ENCODE measurements at places on chromosomes 16 and 17.

DNA sequence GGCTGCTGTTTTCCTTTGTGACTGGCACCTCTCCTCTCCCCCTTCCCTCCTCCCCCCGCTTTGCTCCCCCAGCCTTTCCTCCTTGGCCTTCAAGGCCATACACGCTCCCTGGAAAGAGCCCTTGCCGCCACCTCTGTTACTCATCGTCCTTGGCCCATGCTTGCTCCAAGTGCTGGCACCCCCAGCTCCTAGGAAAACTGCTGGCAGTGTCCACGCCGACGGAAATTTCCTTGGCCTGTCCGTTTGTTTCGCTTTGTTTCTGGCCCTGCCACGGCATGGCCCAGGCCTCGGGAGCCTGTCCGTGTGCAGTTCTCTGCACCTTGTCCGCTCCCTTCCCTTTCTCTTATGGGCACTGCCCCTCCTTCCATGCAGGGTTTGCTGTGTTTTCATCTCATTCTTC, 18.0 kb downstream of the CA5A start:
- no peak for DNase-seq

GRCh38 chr16:89013692-89014402, 36.8 kb upstream of the CBFA2T3 start:
- no peak for DNase-seq

DNA sequence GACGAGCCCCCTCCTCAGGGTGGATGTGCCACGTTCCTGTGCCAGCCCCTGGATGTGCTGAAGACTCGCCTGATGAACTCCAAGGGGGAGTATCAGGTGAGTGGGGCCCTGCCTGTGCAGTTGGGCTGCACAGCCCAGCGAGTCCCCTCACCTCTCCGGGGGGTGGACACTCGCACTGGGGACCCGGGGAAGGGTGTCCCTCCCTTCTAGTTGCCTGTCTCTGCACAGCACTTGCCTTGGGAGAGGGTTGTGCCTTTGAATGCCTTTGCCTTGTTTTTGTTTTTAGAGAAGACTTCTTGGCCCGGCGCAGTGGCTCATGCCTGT, 5.6 kb downstream of the SLC25A10 start:
- no peak for DNase-seq

DNA sequence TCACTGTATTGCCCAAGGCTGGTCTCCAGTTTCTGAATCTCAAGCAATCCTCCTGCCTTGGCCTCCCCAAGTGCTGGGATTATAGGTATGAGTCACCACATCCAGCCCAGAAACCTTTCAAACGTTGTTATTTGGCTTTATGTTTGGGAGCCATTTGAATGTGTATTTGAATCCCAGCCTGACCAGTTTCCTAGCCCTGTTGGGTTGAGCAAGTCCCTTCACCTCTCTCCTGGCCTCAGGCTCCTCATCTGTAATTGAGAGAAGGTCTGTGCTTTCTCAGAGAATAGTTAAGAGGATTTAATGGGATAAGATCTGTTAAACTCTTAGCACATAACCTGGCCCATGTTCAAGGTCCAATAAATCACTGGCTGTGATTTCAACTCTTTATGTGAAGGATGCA, 385.8 kb upstream of the RBFOX1 start:
- no peak for DNase-seq

DNA sequence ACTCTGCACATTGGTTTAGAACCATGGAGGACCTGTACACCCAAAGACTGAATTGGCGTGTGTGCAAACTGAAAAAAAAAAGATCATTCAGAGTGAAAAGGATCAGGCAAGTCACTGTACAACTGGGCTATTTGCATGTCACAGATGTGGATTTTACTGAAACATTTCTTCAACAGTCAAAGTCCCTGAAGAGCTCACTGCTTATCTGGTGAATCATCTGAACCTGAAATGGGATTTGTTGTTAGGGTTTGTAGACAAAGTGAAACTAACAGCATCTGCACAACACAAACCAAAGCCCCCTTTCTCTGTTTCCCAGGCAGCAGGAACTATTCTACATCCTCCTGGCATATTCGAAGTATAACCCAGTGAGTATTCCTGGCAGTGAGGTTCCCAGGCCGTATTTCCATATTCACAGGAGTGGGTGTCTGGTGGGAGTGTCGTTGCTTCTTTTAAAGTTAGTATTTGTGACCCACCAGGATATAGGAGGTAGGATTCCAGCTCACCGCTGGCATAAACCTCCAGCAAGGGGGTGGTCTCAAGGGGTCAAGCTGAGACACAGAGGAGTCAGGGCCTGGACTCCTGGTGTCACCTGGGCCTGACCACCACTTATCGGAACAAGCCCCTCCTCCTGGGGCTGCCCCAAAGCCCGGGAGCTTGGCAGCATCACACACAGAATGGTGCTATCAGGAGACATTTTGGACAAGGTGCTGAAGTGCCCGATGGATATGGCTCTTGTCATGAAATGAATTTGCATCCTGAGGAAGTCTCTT, 80.9 kb downstream of the GOSR1 start:
- no peak for DNase-seq

- DNase-seq = peak; percentile 48
Measured at GRCh38 chr16:47887496-47887895, 268.3 kb downstream of the ABCC12 start.

DNA sequence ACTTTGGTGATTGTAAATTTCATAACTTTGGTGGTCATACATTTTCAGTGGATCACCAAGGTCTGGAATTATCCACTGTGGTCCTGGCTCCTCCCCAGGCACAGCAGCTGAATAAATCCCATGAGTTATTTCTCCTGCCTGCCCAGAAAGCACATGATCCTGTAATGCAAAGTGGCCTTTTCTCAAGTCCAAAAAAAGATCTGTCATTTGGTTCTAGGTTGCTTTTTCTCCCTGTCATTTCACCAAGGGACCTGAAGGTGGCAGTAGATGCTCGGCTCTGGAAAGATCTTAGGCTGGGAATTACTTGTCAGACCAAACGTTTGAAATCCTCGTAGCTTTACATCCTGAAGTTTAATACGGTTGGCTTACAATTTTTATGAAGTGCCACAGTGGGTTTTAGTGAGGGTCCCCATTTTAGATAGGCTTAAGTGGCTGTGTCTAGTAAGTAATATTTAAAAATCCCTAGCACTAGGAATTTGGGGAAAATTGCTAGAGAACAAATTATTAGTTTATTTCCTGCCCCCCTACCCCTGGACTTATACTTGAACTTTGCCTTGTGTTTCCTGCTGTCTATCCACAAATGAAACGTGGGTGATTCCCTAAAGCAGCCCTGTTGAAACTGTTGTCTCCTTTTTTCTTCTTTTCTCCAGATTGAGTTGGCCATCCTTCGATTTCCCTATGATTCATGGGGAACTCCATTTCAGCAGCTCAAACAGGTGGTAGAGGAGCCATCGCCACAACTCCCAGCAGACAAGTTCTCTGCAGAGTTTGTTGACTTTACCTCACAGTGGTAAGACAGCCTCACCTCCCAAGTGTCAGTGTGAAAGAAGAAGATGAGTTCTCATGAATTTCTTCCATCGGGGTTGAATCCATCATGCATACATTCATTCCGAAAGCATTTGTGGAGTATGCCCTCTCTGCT, 111.7 kb downstream of the MAP2K6 start:
- peak; percentile 21 for DNase-seq

- no peak for DNase-seq
Measured at GRCh38 chr17:31448467-31449077, 57.1 kb downstream of the RAB11FIP4 start.

GRCh38 chr16:50448522-50448921, 79.7 kb upstream of the BRD7 start:
- peak; percentile 7 for DNase-seq

DNA sequence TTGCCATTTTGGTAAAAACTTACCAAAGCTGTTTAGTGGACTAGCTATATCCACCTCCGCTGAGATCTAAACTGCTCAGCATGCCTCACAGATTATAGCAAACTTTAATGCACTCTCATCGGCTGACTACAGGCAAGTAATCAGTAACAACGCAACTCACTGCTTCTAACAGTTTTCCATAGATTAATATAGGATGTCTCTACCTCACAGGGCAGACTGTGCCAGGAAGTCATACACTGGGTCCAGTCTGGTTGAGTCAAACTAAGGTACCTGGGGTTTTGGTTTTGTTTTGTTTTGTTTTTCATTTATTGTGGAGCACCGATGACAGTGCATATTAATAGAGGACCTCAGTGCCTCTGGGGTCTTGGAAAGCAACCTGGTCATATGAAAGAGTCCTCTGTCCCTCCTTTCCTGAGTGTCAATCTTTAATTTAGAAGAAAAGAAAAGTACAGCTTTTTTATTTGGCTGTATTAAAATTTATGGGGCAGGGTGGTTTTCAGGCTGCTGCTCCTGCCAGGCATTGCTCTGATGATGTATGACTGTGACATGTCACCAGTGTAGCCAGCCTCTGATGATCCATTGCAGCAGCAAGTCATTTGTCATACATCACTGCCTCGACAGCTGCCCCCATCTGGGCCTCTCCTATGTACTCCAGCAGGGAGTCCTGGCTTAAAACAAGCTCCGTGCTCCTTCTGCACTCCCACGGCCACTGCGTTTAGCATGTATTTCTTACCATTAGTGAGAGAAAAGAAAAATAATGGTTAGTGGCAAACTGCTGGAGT, 854.1 kb downstream of the KCNJ2 start:
- DNase-seq = peak; percentile 84

- no peak for DNase-seq
Measured at GRCh38 chr16:2238838-2239675, 2.8 kb downstream of the DNASE1L2 start.

DNA sequence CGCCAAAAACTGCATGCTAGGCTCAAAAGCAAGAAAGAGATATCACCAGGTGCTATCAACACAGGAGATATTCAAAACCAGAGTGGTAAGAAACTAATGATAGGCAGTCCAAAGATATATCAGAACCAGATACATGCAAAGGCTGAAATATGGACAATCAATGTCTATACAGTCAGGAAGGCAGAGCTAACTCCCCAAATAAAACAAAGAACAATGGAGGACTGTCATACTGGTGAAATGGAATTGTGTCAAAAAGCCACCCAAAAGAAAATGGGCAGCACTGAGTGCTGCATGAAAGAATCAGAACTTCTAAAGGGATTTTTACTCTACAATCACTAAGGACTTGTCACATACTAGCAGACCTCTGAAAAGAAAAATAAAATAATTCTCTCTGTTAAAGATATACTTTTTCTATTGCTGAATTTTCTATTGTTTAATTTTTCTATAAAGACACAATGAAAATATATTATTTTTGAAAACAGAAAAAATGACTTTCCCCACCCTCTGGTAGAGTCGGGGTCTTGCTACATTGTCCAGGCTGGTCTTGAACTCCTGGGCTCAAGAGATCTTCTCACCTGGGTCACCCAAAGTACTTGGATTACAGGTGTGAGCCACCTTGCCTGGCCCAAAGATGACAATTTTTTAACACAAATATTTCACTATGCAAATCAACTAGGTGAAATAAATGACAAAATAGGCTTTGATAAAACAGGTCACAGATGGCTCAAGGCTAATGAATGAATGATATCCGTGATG, 98.2 kb downstream of the USP32 start:
- no peak for DNase-seq

- DNase-seq = no peak
Measured at GRCh38 chr17:8150194-8151119, 1.7 kb downstream of the PER1 start.

GRCh38 chr16:19133600-19133999, 19.8 kb downstream of the ITPRIPL2 start:
- DNase-seq = no peak

GRCh38 chr17:43745541-43745940, 13.1 kb downstream of the SOST start:
- no peak for DNase-seq

DNA sequence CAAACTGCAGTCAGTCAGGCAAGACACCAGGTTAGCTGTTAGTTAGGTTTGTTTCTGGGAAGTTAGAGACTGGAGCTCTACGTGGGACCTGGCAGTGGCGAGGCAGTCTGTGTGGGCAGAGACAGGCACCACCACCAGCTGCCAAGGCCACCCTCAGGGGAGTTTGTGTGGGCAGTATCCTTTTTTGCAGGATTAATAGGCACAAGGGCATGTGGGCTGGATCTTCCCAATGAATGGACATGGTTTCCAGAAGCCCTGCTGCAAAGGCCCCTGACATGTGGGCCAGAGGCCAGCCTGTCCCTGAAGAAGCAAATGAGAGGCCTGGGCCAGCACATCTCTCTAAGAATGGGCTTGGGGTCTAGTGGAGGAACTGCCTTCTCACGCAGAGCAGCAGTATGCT, 19.2 kb upstream of the SREBF1 start:
- DNase-seq = no peak

DNA sequence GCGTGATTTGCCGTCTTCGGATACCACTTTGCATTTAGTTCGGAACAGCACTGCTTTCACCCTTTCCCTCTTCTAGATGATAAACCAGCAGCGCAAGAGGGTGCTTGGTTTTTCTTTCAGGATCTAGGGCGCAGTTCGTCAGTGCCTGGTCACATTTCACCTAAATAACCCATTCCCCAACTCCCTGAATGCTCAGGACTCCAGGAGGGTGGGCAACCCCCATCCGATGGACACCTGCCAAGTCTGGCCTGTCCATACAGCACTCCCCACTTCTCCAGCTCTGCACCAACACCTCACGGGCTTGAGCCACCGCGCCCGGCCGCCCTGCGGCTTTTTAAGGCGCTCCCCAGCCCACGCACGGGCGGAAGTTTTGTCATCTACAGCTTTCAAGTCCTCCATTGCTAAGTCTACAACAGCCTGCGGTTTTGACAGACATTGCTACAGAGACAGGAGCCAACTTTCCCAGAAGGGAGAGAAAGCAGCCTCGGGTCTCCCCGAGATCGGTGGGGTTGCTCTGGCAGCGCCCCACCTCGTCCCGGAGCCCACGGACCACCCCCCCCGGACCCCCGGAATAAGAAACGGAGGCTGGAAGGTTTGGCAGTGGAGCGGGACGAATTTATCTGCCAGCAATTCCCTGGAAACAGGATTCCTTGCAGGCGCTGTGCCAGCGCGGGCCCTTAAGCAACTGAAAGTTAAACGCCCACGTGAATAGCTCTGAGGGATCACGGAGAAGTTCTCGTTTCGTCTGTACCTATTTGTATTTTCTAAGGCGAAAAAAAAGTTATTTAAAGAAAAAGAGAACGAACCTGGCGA, 38.6 kb upstream of the SLFN13 start:
- DNase-seq = no peak

DNA sequence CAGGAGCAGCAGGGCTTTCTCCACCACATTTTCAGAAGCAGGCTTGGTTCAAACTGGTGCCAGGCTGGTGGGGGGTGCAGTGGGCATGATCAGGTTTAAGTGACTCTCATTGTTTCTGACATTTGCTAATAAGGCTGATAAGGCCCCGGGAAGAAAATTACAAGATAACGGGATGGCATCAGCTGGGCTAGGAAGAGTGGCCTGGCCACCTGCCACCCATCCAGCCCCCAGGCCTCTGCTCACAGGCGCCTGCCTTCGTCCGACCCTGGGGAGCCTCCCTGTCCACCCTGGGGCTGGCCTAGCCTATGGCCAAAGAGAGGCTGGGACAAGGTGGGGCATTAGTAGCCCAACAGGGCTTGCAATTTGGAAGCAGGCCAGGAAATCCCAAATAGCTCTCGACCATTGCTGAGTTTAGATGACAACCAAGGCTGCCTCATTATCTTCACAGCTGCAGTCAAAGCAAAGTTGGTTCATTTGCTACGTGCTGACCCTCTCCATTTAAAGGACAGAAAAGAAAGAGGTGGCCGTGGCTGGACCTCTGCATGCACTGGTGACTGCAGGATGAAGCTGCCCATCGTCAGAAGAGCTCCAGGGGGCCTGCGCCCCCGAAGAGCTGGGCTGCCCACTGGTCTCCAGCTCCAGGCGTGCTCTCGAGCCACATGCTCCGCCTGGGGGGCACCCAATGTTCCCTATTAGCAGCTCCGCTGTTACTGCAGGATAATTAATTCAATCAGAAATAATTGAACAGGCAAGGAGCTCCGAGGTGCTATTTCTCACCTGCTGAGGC, 44.9 kb downstream of the PEMT start:
- no peak for DNase-seq

GRCh38 chr16:87288753-87289362, 28.3 kb downstream of the C16orf95 start:
- DNase-seq = no peak

GRCh38 chr17:60641810-60642220, 35.8 kb upstream of the BCAS3 start:
- DNase-seq = peak; percentile 53

Measured in NCI-H526 treated with DMSO at 0.1 percent for 48 hours (cell line).